Fibroblast of lung (primary cell): ENCODE measurements at places on chromosomes 11 and 22.

GRCh38 chr11:117950301-117950700, 21.1 kb upstream of the TMPRSS13 start:
- no peak for DNase-seq

DNA sequence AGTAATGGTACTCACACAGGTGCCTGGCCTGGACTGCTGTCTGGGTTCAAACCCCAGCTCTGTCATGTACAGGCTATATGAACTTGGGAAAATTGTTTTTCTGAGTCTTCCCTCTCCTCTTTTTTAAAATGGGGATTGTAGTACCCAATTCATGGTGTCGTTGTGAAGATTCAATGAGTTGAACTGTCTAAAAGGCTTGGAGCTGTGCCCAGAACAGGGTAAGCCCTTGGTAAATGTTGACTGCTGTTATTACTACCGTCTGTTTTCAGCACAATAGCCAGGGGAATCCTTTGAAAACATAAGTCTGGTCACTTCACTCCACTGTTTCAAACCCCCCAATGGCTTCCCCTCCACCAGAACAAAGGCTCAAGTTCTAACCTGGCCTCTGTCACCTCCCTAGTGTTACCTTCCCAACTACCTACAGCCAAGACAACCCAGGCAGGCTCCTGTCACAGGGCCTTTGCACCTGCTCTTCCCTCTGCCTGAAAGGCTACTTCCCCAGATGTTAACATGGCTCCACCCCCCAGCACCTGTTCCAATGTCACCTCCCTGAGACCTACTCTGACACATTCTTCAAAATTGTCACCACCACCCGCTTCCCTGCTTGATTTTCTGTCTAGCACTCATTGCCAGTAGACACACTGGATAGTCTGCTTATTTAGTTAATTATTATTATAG, 152.8 kb downstream of the CHST1 start:
- DNase-seq, result no peak

GRCh38 chr11:23767576-23767975, 729.3 kb upstream of the LUZP2 start:
- no peak for DNase-seq

GRCh38 chr11:78224906-78225420, 36.2 kb downstream of the USP35 start:
- DNase-seq, result no peak

GRCh38 chr11:11113626-11114025, 239.4 kb downstream of the CSNK2A3 start:
- DNase-seq, result no peak

- DNase-seq, result no peak
Observed at GRCh38 chr11:113172382-113172951, 141.9 kb upstream of the TTC12 start.

DNA sequence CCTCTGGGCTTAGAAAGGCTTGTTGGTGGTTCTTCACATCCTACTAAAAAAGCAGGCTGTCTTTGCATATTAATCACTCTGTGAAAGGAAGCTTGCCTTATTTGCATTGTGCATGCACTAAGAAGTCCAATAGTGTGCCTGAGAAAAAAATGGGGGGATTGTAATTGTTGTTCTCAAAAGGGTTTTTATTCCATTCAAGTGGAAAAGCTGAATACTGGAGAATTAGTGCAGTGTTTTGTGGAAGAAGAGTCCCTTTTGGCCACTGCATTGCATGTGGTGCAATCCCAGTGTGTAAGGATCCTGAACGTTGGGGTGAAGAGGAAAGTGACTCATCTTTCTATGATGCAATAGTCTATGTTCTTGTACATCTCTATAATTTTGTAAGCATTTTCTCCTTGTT, 16.5 kb downstream of the NCAM1 start:
- DNase-seq, result peak; percentile 60

DNA sequence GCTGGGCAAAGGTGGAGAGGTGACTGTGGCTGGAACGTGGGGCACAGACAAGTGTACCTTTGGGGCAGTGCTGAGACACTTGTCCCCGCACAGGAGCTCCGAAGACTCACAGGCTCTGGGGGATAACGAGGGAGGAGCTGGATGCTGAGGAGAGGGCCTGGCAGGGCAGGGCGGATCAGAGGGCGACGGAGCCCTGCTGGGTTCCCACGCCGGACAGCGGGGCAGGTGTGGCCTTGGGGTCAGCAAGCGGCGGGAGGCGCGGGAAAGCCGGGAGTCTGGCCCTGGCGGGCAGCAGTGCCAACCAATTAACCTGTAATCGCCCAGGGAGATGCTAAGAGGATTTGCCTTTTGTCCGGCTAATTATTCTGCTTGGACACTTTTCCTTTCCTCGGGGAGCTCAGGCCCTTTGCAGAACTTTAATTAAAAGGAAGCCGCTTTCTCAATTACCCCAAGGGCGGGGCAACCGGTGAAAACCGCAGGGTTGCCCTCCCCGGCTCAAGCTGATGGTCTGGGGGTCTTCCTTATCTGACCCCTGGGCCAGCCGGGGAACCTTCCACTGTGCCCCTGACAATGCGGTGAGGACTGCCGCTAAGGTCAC, 71.5 kb downstream of the WNT7B start:
- no peak for DNase-seq

GRCh38 chr11:78800756-78801155, 226.1 kb upstream of the NARS2 start:
- peak; percentile 32 for DNase-seq

DNA sequence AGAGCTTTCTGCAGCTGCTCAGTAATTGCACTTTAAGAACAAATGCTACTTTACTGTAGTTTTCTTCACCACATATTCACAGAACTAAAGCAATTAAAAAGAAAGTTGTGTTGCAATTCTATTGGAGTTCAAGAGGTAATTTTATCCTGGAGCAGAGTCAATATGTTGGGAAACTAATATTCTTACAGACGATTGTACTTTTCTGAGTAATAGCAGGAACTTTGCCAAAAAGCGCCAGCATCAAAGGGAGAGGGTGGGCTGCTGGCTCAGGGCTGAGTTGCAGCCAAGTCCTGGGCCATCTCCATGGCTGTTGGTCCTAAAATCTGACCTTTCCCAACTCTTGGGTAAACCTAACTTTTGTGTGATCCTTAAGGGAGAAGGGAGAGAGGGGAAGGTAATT, 73.6 kb upstream of the MYO18B start:
- DNase-seq, result peak; percentile 95

- peak; percentile 59 for DNase-seq
Observed at GRCh38 chr11:26626346-26626745, 54.3 kb upstream of the MUC15 start.

DNA sequence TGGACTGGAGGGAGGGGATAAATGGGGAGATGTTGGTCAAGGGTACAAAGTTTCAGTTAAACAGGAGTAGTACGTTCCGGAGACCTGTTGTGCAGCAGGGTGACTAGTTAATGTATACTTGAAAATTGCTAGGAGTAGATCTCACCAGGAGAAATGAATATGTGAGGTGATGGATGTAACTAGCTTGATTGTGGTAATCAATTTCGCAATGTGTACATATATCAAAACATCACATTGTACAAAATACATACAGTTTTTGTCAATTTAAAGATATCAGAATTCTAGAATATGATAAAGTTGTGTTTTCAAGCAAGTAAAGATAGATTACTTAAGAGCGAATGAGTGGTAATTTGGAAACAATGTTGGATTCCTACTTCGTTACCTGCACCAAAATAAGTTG, 13.3 kb downstream of the EIF3F start:
- no peak for DNase-seq

DNA sequence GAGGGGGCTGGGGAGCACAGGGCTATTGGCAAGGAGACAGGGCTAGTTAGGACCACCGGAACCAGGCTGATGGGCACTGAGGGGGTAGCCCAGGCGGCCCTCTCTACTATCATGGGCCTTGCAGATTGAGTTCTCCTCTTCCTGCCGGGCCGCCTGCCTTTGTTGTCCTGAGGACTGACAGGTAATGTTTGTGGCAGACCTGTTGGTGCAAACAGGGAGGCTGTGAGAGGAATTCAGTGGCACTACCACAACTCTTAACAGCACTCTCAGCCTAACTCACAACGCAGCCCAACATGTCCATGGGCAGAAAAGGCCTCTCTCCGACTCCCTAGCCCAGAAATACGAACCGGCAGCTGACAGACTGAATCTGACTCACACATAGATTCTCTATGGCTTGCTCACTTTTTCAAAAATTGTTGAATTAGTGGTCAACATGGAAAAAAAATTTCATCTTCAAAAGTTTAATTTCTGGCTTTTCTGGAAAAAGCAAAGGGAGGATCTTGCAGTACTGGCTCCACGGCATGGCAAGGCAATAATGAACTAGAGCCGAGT, 11.4 kb downstream of the KCNJ5 start:
- DNase-seq, result peak; percentile 67

- DNase-seq, result peak; percentile 19
Observed at GRCh38 chr11:122556605-122557004, 98.9 kb upstream of the UBASH3B start.

GRCh38 chr11:108786281-108786990, 121.6 kb downstream of the DDX10 start:
- DNase-seq, result peak; percentile 11

- no peak for DNase-seq
Observed at GRCh38 chr11:78223320-78223954, 34.7 kb downstream of the USP35 start.

DNA sequence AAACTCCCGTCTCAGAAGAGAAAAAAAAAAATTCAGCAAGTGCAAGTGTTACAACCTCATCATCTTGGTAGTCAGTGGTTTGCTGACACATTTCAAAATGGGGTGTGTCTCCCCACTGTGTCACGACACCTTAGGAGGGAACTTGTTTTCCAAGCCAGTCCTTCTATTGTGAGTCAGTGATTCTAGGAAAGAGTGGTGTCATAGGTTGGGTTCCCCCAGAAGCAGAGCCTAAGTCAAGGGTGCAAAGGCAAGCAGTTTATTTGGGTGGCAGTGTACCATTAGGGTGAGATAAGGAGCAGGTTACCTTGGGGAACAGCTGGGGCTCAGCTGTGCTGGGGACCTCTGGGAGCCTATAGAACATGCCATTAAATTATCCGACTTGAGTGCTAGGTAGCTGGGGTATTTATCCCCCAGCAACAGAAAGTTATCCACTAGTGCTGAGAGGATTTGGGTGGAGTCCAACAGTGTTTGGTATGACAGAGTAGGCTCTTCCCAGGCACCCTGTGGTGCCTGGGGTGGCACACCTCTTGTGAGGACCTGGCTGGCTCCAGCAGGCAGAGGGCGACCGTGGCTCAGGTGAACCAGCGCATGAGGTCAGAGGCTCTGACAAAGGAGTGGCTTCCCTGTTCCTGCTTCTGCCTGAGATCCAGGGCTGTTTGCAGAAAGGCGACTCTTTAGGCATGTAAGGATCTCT, 41.7 kb downstream of the KIAA1671 start:
- peak; percentile 68 for DNase-seq

DNA sequence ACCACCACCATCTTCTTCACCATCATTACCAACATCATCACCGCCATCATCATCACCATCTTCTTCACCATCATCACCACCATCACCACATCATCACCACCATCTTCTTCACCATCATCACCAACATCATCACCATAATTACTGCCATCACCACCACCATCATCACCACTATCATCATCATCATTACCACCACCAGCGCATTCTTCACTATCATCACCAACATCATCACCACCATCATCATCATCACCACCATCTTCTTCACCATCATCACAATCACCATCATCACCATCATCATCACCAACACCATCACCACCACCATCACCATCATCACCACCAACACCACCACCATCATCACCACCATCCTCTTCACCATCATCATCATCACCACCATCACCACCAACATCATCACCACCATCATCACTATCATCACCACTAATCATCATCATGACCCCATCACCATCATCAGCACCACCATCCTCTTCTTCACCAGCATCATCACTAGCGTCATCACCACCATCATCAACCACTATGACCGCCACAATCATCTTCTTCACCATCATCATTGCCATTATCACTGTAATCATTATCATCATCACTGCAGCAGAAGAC, 303.8 kb downstream of the CTTN start:
- DNase-seq, result no peak

- DNase-seq, result no peak
Observed at GRCh38 chr11:45834298-45834756, 12.9 kb upstream of the CRY2 start.

- no peak for DNase-seq
Observed at GRCh38 chr11:1449490-1450243, 36.9 kb downstream of the MOB2 start.
